ENCODE measurements at places on chromosomes 1 and 21.
A peak's percentile ranks its signal among the peaks of the same experiment; 100 is the strongest.

- no peak for DNase-seq
These were observed 49.0 kb downstream of the SCCPDH start for GRCh38 chr1:246773213-246773641.

GRCh38 chr1:61368876-61369275 is 286.5 kb downstream of the NFIA start:
- DNase-seq: no peak

DNA sequence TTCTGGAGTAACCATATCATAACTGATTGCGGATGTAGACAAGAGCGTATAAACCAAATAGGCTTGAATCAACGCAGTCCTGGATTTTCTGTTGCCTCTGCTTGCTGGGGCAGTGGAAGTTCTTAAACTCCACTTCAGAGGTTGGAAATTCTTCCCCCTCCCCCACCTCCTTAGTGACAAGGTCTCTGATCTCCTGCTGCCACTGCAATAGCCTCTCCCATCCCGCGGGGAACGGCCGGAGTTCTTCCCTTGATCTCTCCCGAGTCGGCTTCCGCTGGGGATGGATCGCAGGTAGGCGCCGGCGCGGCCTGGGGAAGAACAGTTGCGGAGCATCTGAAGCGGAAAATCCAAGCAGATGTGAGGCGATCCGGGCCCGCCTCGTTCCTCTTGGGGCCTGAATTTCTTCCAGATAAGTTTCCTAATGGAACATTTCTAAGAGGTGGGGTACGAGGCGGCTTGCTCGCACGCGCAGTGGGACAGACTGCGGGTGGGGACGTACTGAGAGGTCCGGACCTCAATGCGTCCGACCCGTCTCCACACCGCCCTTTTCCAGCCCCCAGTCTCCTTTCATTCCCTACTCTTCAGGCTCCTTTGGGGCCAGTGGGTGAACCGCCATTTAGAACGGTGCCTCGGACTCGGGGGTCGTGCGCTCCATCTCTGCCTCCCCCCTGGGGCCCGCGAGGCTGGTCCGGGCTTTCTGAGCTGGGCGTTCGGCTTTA is 3.1 kb upstream of the SIM2 start:
- no peak for DNase-seq

DNA sequence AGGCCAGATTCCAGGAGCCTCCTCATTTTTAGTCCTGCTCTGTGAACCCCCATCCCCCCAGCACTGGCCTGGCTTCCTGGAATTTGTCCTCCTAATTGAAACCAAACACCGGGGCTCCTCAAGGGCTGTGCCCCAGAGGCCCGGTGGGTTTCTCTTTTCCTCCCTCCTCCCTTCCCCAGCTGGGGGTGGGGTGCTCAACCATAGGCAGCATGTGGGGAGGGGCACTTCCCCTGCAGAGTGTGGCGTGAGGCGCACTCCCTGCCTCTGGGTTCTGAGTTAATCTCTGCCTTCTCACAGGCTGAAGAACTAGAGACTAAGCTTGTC is 67.5 kb upstream of the ACOT11 start:
- peak; percentile 51 for DNase-seq

GRCh38 chr1:3431266-3431665 is 23.2 kb upstream of the ARHGEF16 start:
- no peak for DNase-seq

GRCh38 chr1:246450611-246451251 is 56.3 kb downstream of the SMYD3 start:
- DNase-seq: peak; percentile 19

DNA sequence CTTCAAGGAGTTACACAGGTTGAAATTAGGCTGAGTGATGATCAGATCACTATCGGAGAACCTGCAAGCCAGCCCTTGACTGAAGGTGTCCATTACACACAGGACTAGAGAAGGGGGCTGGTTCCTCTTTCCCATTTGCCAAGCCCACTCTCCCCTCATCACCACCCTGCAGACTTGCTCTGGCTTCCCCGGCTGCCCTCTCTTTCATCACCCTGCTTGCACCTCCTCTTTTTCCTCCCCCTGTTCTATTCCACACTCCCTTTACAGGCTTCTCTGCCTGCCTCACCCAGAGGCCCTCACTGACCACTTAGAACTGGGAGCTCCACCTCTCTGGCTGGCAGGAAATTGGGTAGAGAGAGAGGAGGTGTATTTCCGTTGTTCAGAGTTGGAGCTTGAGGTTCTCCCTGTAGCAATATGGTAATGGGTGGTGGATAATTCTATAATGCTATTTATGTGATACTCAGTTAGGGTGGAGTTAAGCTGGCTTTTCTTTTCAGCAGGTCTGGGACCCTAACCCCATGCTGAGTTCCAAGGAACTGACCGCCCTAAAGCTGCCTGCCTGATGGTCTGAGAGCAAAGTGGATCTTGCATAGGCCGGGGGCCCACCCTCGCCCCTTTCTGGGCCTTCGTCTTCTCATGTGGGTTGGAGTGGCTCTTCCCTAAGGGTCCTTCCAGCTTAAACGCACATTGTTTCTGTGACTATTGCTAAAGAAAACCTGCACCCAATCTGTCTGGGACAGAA is 111.8 kb upstream of the ADAR start:
- no peak for DNase-seq

GRCh38 chr1:231324660-231325059 is 13.0 kb downstream of the EXOC8 start:
- no peak for DNase-seq

DNA sequence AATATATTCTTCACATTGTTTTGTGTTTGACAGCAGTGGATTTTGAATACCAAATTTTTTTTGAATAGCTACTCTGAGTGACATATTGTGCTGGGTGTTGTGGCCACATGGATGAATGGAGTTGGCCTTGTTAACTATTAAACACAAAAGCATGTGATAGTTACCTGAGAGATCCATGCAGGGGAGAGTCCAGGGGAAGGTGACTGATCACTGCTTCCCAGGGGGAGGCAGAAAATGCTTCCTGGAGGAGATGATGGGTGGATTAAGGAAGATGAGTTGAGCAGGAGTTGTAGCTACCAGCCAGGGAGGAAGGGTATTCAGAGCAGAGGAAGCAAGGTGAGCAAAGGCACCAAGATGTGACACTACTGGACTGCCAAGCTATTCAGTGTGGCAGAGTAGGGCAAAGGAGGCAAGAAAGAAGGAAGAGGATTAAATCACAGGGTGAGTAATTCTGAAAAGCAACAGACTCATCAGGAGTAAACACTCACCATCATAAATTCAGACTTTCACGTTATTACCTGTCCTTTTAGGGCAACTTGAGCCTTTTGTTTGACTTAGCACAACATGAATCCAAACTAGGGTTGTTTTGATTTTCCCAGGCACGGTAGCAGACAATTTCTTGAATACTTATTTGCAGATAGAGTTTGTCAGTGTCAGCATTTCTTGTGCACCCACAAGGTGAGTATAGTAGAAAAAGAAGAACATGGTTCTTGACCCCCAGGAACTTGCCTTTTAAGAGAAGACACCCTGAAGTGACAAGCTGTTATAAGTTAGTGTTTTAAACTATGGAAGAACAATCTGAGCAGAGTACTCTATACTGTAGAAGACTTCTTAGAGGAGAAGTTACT is 4.2 kb downstream of the CD46 start:
- DNase-seq: no peak

GRCh38 chr1:198672124-198672523 is 33.3 kb downstream of the PTPRC start:
- peak; percentile 91 for DNase-seq

GRCh38 chr1:226958300-226958699 is 18.2 kb downstream of the COQ8A start:
- DNase-seq: no peak

- no peak for DNase-seq
These were observed at the start of gene BLACAT1 for GRCh38 chr1:205455581-205456382. Gene BLACAT1 (minus strand): TSS chr1:205456045.

- no peak for DNase-seq
These were observed 88.5 kb upstream of the QSOX1 start for GRCh38 chr1:180066150-180066549.

GRCh38 chr1:160400223-160400645 is at the start of gene VANGL2:
Gene VANGL2 (plus strand): TSS chr1:160400564. CDS start chr1:160415838, 15,274 bp downstream.
- peak; percentile 75 for DNase-seq

GRCh38 chr1:96710708-96711477 is 10.7 kb upstream of the PTBP2 start:
- no peak for DNase-seq

DNA sequence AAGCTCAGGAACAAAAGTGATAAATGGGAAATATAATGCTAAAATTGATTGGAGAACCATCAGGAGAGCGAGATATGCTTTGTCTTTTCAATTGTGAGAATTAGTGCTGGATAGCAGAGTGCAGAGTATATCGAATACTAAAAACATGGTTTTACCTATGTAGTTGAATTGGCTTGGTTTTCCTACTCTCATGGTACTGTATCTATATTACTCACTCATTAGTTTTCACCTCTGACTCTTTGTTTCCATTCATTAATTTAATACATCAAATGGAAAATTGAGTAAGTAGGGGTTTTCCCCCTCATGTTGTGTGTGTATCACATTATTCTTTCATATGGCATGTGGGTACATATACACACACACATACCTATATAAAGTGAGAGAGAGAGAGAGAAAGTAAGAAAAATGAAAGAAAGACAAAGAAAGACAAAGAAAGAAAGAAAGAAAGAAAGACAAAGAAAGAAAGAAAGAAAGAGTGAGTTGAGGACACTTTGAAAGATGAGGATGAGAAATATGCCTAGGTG is 1574.5 kb downstream of the MRPL39 start:
- no peak for DNase-seq

DNA sequence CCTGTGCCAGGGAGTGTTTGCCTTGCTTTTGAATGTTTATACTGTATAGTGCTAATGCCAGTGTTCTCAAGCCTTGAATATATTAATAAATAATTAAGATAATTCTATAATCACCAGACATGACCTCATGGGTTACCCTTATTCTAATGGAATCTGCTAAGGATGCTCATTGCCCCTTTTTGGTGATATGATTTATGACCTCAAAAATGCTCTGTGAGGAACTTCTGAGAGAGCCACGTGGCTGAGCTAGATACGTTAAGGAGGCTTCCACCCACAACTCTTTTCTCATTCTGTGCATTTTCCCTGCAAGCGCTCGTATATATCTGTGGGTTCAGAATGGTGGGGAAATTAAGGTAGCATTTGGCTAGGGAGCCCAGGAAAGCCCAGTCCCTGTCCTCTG is 19.6 kb upstream of the SLC30A1 start:
- DNase-seq: no peak

- DNase-seq: no peak
These were observed 57.6 kb downstream of the DNM3 start for GRCh38 chr1:171898941-171899340.

DNA sequence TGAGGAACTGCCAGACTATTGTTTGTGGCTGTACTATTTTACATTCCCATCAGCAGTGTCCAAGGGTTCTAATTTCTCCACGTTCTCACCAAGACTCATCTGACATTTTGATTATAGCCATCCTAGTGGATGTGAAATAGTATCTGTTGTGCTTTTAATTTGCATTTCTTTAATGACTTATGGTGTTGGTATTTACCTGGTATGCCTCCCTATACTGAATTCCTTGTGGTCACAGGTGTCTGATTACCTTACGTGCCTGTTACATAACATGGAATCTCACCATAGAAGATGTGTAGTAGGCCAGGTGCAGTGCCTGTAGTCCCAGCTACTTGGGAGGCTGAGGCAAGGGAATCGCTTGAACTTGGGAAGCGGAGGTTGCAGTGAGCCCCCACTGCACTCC is 13.5 kb downstream of the ZYG11A start:
- DNase-seq: no peak

- DNase-seq: no peak
These were observed 7.6 kb upstream of the HHAT start for GRCh38 chr1:210321131-210321530.

DNA sequence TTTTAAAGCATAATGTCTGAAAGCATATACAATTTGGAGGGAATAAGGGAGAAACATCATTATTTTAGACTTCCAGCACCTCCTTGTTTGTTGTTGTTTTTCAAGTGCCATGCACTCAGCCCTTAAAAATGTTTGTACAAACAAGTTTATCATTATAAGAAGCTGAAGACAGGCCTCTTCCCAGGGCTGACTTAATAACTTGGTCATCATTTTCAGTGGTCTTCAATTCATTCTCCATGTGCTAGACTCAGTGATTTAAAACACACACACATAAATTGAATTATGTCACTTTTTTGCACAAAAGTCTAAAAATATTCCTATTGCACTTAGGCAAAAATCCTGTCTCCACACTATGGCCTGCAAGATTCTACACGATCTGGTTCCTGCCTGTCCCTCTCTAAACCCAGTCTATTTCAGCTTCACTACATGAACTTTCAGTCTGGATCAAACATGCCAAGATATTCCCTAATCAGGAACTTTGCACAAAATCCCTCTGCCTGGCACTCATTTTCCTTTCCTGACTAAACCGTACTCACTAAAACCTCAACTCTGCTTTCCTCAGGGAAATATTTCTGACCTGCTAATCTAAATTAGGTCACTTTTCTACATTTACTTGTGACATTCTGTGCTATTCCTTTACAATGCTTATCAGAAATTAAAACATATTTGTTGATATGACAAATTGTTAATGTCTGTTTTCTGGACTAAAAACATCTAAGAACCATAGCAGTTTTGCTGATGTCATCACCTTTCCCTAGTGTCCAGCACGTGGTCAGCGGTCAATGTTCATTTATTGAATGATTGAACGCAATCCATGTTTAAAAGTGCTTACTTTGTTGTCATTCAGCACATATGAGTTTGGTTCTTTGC is 14.8 kb upstream of the GBP5 start:
- no peak for DNase-seq

- DNase-seq: no peak
These were observed 26.2 kb downstream of the RNF187 start for GRCh38 chr1:228513236-228513900.

DNA sequence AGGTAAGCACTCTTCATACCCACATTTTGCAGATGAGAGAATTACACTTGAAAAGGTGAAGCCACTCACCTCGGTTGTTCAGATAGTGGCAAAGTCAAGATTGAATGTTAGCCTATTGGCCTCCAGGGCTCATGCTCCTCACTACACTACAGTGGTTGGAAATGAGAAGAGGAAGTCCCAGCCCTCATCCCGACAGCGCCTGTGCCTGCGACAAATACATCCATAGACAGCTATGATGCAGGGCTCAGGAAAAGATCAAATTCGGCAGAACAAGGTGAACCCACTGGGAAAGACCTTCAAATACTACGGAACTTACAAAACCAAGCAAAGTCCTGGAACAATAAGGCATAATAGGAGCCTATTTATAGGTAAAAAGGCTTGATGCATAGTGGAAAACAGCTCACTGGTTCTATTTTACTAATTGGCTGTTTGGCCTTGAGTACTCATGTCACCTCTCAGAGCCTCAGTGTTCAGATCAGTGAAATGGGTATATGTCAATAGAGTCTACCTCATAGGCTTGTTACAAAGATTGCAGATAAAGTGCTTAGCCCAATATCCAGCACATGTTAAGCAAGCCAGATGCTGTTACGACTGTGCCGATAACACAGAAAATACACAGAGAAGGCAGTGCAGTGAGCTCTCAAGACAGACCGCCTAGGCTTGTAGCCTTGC is 3.5 kb downstream of the SPOCD1 start:
- no peak for DNase-seq

- DNase-seq: no peak
These were observed 5.1 kb downstream of the NAV1 start for GRCh38 chr1:201543871-201544642.

- DNase-seq: peak; percentile 78
These were observed 25.2 kb downstream of the FHAD1 start for GRCh38 chr1:15272009-15272781.

GRCh38 chr21:14880922-14881321 is 183.9 kb downstream of the NRIP1 start:
- DNase-seq: peak; percentile 81

- no peak for DNase-seq
These were observed 125.1 kb downstream of the NFIA start for GRCh38 chr1:61207416-61207815.

GRCh38 chr1:243693800-243694199 is 156.2 kb downstream of the AKT3 start:
- no peak for DNase-seq

- no peak for DNase-seq
These were observed 109.1 kb downstream of the LMO4 start for GRCh38 chr1:87437663-87438295.
